WTC11 (cell line): ENCODE measurements at places on chromosomes 11 and 22. TPM values are rescaled to one million over a fixed set of nuclear protein-coding genes. Genes with fewer than 3 reads are reported as not detected.

DNA sequence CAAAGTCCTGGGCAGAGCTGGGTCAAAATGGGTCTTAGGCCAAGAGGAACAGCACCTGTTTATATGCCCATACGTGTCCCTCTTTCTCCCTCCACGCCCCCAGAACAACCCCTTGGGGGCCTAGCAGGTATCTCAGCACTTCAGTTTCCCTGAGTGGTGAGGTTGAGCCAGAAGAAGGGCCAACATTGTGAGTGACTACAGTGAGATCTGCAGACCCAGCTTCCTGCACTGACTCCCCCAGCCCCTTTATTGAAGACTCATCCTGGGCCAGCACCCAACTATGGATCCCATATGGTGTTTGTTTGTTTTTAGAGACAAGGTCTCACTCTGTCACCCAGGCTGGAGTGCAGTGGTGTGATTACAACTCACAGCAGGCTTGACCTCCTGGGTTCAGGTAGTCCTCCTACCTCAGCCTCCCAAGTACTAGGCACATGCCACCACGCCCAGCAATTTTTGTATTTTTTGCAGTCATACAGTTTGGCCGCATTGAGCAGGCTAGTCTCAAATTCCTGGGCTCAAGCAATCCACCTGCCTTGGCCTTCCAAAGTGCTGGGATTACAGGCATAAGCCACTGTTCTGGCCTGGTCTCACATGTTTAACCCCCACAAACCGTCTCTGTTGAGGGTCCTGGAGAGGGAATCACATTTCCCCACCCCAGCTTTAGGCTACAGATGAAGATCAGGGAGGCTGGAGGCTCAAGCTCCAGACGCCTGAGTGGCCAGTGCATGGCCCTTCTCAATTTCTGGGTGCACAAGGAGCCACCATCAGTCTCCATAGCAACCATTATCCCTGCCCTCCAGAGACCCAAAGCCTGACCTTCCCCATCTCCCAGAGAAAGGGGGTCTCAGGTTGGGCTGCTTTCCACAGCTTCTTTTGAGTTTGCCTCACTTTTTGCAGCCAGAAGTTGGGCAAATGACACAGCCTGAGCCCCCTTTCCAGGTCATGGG lies 1.7 kb upstream of the LARGE2 start:
- peaks cover 39% of the 10 kb centered on the region for H3K4me1 ChIP-seq
- peaks cover 2% of the 10 kb centered on the region; the same call in 1 of the 2 replicates for H3K27me3 ChIP-seq
- H3K36me3 ChIP-seq: peaks cover 5% of the 10 kb centered on the region
- H3K27ac ChIP-seq: peak overlapping the region; percentile 99

DNA sequence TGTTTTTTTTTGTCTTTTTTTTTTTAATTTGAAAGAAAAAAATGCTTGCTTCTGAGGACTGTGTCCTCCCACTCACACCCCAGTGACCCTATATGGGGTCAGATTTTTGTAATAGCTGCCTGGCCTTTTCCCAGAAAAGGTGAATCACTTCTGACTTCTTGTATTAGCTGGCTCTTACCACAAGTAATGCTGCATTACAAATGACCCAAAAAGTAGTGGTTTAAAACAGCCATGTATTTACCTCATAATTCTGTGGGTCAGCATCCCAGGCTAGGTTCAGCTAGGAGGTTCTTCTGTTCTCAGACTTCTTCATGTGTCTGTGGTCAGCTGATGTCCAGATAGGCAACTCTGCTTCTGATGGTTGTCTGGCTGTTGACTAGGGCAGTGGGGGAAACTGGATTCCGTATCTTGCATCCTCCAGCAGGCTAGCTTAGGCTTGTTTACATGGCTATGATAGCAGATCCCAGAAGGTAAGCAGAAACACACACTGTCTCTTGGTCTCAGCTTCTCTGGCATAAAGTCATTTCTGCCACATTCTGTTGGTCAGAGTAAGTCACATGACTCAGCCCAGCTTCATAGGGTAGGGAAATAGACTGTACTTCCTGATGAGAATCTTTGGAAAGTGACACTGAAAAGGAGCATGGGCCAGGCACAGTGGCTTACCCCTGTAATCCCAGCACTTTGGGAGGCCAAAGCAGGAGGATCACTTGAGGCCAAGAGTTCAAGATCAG lies 19.5 kb downstream of the LHFPL7 start:
- DNase-seq: no peak
- H3K27me3 ChIP-seq: no peaks in the 10 kb centered on the region; the same call in 1 of the 2 replicates
- H3K4me3 ChIP-seq: no peak overlapping the region
- H3K4me1 ChIP-seq: peaks cover 13% of the 10 kb centered on the region

- H3K36me3 ChIP-seq: no peaks in the 10 kb centered on the region
- DNase-seq: no peak
- no peak overlapping the region for H3K4me3 ChIP-seq
- no peak overlapping the region for H3K27ac ChIP-seq
- H3K27me3 ChIP-seq: no peaks in the 10 kb centered on the region
Observed at GRCh38 chr22:48089601-48090331, 1327.3 kb downstream of the TBC1D22A start.

DDI1 gene
- total RNA-seq: not detected in 3 replicates

ALX4 gene
- total RNA-seq: not detected in 3 replicates

RAB6A gene
- 103 to 114 TPM (median 107 TPM) in 3 replicates for total RNA-seq
